ENCODE measurements at places on chromosomes 11 and 22.

DNA sequence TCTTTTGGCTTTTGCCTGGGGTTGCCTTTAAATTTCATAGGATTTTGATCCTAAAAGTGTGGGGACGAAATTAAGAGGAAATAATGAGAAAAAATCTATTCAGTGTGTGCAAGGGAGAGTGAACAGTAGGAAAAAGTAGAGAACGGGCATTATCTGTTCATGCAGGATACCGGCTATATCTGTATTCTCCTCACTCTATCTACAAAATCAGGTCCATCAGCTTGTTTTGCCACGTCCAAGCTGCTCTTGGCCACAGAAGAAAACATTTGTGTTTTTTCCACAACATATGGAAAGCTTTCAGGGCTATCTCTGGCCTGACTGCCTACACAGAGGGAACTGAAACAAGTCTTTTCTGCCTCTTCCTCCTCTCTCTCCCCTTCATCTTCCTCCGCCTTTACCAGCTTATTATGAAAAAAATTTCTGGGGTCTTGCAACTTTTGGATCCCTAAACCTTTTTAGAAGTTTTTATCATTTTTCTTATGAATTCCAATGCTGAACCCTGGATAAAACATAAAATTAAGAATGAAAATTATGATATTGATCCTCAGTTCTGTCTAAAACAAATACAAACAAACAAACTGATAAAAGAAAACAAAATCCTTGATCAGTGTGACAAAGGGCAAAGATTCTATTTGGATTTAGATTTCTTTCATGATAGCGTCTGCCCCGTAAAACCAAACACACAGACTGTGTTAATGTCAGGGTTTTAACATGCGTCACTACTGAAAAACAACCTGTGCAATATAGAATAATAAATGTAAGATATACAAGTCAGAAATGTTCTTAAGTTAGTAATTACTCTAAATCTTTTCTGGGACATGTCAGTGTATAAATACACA lies 219.7 kb downstream of the CNTN5 start:
- DNase-seq: no peak

- DNase-seq: no peak
These were observed 20.9 kb upstream of the DRD2 start for GRCh38 chr11:113496026-113496651.

DNA sequence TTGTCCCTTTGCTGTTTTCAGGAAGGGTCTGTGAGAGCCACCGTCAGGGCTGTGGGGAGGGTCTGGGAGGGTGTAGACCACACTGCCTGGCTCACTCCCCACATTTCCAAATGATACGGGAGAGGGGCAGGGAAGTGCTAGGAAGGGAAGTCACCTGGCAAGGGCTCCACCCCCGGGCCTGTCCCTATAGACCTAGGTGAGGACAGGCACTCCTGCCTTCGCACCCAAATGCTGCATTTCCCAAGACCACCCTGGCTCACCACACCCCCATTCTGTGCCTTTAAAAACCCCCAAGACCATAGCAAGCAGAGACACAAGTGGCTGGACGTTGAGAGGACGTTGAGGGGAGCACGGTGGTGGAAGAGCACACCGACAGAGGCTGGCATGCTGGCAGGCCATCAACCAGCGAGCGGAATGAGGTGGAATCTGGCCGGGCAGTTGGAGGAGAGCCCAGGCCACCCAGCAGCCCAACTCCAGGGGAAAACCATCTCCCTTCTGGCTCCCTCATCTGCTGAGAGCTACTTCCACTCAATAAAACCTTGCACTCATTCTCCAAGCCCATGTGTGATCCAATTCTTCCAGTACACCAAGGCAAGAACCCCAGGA lies 45.7 kb downstream of the GNB1L start:
- DNase-seq: no peak

GRCh38 chr11:68012843-68013610 lies 2.9 kb downstream of the ALDH3B1 start:
- no peak for DNase-seq

DNA sequence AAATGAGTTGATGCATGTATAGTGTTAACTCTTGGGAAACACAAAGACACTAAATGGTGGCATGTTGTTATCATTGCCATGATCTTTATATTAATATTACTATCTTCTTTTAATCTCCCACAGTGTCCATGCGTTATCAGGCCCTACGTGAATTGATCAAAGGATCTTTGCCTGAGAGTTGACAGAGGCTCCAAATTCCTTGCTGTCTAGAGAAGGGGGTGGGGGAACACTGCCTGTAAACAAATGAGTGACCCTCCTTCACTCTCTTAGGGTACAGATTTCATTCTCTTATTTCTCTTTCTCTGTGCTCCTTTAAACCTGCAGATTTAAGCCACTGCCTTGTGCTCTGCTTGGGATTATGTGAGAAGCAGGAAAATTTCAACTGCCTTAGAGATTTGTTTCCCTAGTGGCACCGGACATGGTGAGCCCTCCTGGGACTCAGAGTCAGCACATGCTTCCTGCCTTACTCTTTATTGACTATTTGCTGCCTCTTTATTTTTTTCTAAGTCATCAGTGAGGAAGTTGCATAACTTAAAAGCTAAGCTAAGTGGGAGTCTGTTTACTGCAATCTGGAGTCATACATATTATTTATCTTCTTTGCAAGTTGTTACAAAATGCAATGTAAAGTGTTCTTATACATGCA lies 122.9 kb downstream of the MAML2 start:
- DNase-seq: no peak

- DNase-seq: no peak
These were observed 5.7 kb downstream of the IGSF22 start for GRCh38 chr11:18720091-18720807.
